NCI-H2081 treated with DMSO at 0.1 percent for 48 hours (cell line): ENCODE measurements at places on chromosomes 4 and X.

DNA sequence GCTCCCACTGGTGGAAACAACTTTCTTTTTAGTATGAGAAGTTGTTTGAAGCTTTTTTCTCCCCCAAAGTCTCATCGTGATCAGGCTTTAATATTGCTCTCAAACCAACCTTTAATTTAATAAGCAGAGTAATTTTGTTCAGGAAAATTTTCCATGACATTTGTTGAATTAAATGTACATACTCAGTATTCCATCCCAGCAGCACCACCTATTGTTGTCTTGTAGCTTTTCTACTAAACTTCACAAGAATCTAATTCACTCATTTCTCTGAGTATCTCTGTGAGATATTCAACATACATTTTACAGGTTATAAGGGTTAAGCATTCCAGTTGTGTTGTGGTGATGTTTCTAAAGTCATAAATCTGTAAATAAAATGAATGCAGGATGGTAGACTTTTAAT lies 218.3 kb upstream of the HAND2 start:
- DNase-seq: no peak

DNA sequence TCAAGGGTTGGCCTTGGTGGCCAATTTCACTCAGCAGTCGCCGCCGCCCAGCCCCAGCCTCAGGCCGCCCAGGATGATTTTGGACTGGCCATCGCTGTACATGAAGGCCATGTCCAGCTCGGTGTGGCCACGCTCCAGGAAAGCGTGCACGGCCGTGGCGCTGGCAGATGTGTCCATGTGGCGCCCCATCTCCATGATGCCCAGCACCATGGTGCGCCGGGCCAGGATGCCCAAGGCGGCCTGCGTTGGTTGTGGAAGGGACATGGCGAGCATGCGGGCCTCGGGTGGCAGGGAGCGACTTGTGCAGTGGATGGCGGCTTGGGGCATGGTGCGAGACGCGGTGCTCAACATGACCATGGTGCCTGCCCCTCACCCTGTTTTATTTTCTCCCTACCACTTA lies 55.4 kb downstream of the ZCCHC12 start:
- no peak for DNase-seq

GRCh38 chr4:109313168-109314133 lies 11.0 kb upstream of the COL25A1 start:
- DNase-seq: no peak

DNA sequence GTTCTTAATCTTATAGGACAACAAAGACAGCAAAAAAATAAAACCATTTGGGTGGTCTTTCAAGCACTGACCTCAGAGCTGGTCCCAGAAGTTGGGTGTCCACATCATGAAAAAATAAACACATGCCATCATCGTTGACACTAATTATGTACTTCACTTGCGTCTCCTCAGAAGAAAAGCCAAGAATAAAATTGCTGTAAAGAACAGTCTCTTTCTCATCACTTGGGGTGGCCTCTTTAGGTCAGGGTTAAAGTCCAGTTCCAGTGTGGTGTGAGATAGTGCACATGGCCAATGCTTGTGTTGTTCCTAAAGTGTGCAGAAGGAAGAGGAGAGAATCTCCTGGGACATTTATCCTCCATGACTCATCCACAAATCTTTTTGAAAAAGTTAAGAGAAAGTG lies 49.5 kb upstream of the IBSP start:
- no peak for DNase-seq
